Bronchial epithelial cell (primary cell): ENCODE measurements at places on chromosomes 2 and 18. TPM values are rescaled to one million over a fixed set of nuclear protein-coding genes. Genes with fewer than 3 reads are reported as not detected.

Gene CRACDL
- 0.26 and 1.4 TPM in 2 replicates for total RNA-seq

Gene UNC80
- total RNA-seq: under 0.01 TPM in 1 of 2 replicates, not detected in the other

Gene TTC21B
- total RNA-seq: 6.9 and 10.0 TPM in 2 replicates

Gene ALPI
- not detected in 2 replicates for total RNA-seq

Gene SIX2
- total RNA-seq: 3.7 and 4.2 TPM in 2 replicates

Gene HOXD13
- not detected in 2 replicates for total RNA-seq

Gene LYG1
- total RNA-seq: 0.26 and 0.77 TPM in 2 replicates

Gene STARD7
- 73.2 and 93.7 TPM in 2 replicates for total RNA-seq

Gene AKAIN1
- total RNA-seq: not detected in 2 replicates

Gene CHRNG
- not detected in 2 replicates for total RNA-seq

Gene CDH7
- not detected in 2 replicates for total RNA-seq

Gene OXER1
- not detected in 2 replicates for total RNA-seq

Gene KRTCAP3
- total RNA-seq: 28.4 and 29.1 TPM in 2 replicates

Gene MAPK4
- under 0.01 TPM in 1 of 2 replicates, not detected in the other for total RNA-seq

Gene DHX57
- 10.5 and 14.6 TPM in 2 replicates for total RNA-seq

Gene ARHGEF4
- total RNA-seq: 74.8 and 107 TPM in 2 replicates

Gene MAPRE2
- total RNA-seq: 0.38 and 0.79 TPM in 2 replicates

Gene TRIM43
- total RNA-seq: under 0.01 TPM in 1 of 2 replicates, not detected in the other

Gene RNU2-63P
- 26.9 TPM in 1 of 2 replicates, not detected in the other for total RNA-seq

Gene TUBA3D
- not detected in 2 replicates for total RNA-seq

Gene PDCD1
- total RNA-seq: not detected in 2 replicates

Gene ATG9A
- 26.3 and 36.4 TPM in 2 replicates for total RNA-seq

Gene GALR1
- not detected in 2 replicates for total RNA-seq

Gene GRHL1
- 25.5 and 85.5 TPM in 2 replicates for total RNA-seq

Gene C2orf66
- total RNA-seq: under 0.01 and 0.38 TPM in 2 replicates

Gene RAPH1
- 15.3 and 19.5 TPM in 2 replicates for total RNA-seq

Gene ANKRD30B
- not detected in 2 replicates for total RNA-seq

Gene LYPD6B
- total RNA-seq: 14.7 and 34.2 TPM in 2 replicates

Gene LDAH
- total RNA-seq: 7.7 and 8.4 TPM in 2 replicates

Gene GAD1
- 1.3 and 1.7 TPM in 2 replicates for total RNA-seq

Gene NT5DC4
- not detected in 2 replicates for total RNA-seq

Gene AMER3
- total RNA-seq: under 0.01 TPM in 1 of 2 replicates, not detected in the other

Gene SIX3
- total RNA-seq: not detected in 2 replicates

Gene PTPN2
- total RNA-seq: 47.9 and 50.1 TPM in 2 replicates

Gene UGT1A4
- total RNA-seq: 0.26 and 2.9 TPM in 2 replicates

Gene G6PC2
- not detected in 2 replicates for total RNA-seq

Gene SRBD1
- 12.9 and 13.4 TPM in 2 replicates for total RNA-seq

Gene DIPK1C
- total RNA-seq: not detected in 2 replicates

Gene TUBA3E
- not detected in 2 replicates for total RNA-seq

Gene ZNF142
- total RNA-seq: 4.2 and 4.7 TPM in 2 replicates

Gene SERPINB3
- 22.4 and 165 TPM in 2 replicates for total RNA-seq

Gene CYTIP
- not detected in 2 replicates for total RNA-seq

Gene CIDEA
- 0.53 TPM in 1 of 2 replicates, not detected in the other for total RNA-seq

Gene PXDN
- total RNA-seq: 29.2 and 34.0 TPM in 2 replicates

Gene RIT2
- not detected in 2 replicates for total RNA-seq

Gene LAMA3
- total RNA-seq: 381 and 531 TPM in 2 replicates

Gene ALPP
- total RNA-seq: not detected in 2 replicates
